ENCODE measurements at places on chromosomes 13 and 19.

DNA sequence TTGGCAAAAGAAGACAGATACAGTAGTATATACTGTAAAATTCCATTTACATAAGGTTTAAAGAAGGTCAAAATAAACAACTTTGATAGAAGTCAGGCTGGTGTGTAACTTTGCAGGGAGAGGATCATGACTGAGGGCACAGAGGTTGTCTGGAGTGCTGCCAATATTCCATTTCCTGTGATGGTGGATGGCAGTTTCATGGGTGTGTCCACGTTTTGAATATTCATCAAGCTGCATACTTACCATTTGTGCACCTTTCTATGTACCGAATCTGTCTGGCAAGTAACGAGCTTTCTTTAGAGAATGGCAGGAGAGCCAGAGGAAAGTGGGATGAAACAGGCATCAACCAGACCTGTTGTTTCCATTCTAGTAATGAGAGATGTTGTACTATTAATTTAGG lies 420.5 kb upstream of the HTR2A start:
- no peak for DNase-seq

DNA sequence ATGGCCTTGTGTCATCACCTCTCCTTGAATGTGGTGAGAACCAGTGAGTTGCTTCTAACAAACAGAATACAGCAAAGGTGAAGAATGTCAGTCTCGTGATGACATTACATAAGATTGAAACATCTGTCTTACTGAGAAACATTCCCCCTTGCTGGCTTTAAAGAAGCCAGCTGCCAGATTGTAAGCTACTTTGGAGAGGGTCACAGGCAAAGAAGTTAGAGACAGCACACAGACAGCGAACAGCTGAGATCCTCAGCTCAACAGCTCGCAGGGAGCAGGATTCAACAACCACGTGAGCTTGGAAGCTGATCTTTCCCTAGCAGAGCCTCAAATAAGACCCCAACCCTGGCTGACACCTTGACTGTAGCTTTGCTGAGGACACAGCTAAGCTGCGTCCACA lies 367.9 kb downstream of the LIG4 start:
- DNase-seq: no peak

DNA sequence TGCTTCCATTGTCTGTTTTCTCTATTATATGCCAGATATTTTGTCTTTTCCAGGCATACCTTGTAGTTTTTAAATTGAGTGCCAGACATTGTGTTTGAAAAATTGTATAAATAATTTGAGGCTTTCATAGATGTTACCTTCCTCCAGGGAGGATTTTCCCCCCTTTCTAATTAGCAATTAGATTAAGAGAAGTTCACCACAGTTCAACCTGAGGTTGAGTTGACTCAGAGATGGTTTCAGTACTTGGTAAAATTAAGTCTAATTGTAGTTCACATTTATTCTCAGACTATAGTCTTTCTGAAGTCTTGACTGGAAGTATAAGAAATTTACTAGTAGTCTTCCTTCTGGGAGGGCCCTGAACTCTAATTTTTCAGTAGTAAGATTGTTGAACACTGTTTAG lies 104.1 kb upstream of the SCEL start:
- DNase-seq: no peak

- no peak for DNase-seq
Measured at GRCh38 chr13:114212158-114212495, 22.6 kb upstream of the CDC16 start.

DNA sequence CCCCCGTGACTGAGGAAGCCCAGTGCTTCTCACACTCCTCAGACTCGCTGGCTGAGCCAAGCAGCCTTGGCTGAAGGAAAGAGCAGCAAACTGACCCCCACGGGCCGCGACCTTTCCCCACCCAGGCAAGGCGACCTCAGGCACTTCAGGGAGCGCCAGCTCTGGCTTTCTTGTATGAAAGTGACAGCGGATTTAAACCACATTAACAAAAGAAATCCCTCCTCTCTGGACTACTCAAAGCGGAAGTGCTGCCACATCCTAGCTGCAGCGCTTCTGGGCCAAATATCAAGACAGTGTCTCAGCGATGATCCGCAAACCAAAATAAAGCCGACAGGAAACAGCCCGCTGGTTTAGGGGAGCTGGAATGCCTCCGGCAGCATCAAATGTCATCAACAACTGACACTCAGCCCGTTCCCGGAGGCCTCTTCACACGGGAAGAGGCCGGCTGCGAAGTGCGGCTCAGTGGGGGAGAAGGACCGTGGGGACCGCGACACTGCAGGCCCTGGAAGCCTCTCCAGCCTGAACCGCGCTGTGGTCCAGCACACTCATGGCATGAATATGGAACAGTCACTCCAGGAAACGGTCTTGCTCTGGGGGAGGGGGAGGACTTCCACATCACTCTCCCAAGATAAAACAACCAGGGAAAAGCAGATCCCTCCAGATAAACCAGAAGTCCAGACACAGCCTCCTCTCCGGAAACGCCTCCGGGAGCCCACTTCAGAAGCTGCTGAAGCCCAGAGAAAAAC lies 1.4 kb downstream of the RASA3 start:
- peak; percentile 89 for DNase-seq

Measured in CD4-positive, CD25-positive, alpha-beta regulatory T cell (primary cell).